NCI-H1930 (cell line): ENCODE measurements at places on chromosomes 2 and 18.

GRCh38 chr2:9654452-9655100, 23.8 kb upstream of the YWHAQ start:
- DNase-seq, result no peak

DNA sequence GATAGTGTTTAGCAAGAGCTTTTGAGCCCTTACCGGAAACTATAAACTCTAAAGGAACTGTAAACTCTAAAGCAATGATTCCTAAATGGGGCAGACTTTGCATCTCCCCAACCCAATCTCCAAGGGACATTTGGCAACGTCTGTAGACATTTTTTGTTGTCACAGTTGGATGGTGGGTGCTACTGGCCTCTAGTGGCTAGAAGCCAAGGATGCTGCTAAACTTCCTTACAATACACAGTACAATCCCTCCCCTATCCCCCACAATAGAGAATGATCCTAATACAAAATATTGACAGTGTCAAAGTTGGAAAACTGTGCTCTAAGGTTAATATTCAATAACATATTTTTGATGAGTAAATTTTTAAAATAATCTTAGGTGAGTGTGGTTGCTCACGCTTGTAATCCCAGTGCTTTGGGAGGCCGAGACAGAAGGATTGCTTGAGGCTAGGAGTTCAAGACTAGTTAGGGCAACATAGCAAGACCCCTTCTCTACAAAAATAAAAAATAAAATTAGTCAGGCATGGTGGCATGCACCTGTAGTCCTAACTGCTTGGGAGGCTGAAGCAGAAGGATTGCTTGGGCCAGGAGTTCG, 66.7 kb downstream of the PTPN4 start:
- DNase-seq, result no peak

DNA sequence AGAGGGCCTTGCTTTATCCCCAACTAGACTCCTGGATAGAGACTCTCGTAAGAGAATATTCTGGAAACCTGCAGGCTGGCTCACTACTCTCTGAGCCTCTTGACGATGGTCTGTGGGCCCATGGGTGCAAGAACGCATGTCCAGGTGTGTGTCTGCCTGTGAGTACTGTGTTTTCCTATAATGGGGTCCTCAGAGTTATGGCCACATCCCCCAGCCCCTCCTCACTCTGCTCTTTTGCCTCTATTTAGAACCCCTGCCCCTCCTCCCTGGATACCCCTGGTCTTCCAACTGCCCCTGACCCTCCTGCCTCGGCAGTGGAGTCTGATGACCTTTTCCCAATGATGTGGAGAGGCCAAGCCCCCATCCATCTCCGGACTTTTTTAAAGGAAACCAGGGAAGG, 148.1 kb downstream of the ZFP36L2 start:
- DNase-seq, result no peak

DNA sequence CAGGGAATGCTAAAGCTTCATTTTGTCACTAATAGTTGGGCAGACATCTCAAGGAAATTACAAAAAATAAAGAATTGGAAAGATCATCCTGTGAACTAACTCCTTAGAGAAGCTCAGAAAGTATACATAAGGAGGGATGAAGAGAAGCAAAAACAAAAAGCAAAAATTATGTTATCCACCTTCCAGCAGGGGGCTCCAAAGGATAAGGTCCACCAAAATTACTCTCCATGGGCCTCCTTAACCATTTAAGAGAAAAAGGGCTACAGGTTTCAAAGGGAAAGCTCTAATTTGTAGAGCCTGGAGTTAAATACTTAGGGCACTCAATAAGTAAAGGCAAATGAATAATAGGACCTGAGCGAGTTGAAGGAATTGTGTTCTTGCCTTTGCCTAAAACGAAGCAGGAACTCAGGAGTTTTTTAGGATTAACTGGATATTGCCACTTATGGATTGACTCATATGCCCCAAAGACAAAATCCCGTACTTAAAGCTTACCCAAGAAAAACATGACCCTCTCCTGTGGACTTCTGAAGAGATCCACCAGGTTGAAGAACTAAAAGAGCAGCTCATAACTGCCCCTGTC, 1167.9 kb downstream of the DSC3 start:
- no peak for DNase-seq

- DNase-seq, result no peak
Observed at GRCh38 chr2:41854227-41854626, 193.6 kb upstream of the PKDCC start.

DNA sequence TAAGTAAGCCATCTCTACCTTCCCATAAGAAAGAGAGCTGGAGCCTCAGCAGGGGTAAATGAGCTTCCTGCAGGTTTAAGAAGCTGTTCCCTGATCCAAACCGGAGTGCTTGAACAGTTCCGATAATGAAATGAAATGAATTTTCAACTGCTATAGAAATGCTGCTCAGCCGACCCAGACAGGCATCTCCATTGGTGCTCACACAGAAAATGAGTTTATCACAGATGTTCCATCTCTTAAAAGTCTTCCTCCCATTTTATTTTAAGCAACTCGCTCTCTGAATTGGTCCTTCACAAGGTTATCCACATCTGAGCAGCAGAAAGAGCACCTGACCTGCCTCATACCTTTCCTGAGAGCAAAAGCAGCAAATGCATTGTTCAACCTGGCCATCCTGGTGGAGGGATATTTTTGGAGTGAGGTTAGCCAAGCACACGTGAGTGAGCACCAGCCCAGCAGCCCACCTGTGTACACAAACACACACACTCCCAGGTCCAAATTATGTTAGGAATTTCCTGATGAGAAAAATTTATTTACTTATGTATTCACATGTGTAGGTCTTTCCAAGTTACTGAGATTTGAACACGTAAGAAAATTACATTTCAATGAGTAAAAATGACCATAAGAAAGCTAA, 42.2 kb upstream of the CCDC68 start:
- DNase-seq, result no peak

- no peak for DNase-seq
Observed at GRCh38 chr2:139281124-139281523, 500.9 kb upstream of the NXPH2 start.

DNA sequence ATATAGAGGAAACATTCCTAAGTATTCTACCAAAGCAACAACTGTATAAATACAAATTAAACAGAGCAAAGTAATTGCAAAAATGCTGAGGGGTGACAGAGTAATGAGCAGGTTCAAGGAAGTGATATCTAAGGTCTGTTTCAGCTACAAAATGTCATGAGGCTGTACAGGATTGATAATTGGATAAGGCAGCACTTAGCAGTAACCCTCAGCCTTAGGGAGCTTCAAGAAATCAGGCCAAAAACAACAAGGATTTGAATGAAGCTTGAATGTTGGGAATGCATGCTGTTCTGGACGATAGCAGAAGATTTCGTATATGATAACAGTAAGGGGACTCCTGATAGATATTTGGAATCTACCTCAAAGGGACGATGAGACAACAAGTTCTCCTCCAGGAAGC, 142.0 kb upstream of the MMADHC start:
- DNase-seq, result no peak

DNA sequence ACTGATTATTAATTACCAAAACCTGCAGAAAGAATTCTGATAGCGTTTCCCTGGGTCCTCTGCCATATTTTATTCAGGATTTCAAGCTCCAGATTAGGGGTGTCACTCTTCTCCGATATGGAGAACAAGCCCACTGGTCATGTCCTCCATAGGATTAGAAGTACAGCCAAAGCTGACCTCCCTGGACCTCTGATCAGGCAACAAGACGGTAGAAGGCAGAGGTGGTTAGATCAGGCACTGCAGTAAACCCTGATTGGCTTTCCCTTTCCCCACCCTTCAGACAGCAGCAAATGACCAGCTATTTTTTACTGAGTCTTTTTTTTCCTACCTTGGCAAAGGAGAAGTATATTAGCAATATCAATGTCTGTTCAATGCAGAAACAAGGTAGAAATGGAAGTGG, 37.7 kb downstream of the SPC25 start:
- no peak for DNase-seq

- DNase-seq, result no peak
Observed at GRCh38 chr2:10363861-10364610, 61.3 kb downstream of the HPCAL1 start.

DNA sequence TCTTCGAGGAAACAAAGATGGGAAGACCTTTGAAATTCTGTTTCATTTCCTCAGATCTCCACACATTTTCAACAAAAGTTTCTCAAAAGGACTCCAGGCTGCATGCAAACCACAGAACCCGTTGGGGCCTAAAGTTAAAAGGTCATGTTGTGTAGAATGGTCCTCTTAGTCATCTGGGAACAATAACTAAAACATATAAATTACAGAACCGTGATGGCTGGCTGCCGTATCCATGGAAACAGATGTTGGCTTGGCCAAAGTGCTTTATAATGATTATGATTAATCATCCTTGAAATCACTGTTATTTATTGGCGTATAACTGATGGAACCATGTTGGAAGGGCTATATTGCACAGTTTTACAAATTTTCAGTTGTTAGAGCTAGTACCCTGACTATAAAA, 182.8 kb upstream of the CRIM1 start:
- no peak for DNase-seq

GRCh38 chr18:10049747-10050146, 135.9 kb downstream of the VAPA start:
- DNase-seq, result no peak

DNA sequence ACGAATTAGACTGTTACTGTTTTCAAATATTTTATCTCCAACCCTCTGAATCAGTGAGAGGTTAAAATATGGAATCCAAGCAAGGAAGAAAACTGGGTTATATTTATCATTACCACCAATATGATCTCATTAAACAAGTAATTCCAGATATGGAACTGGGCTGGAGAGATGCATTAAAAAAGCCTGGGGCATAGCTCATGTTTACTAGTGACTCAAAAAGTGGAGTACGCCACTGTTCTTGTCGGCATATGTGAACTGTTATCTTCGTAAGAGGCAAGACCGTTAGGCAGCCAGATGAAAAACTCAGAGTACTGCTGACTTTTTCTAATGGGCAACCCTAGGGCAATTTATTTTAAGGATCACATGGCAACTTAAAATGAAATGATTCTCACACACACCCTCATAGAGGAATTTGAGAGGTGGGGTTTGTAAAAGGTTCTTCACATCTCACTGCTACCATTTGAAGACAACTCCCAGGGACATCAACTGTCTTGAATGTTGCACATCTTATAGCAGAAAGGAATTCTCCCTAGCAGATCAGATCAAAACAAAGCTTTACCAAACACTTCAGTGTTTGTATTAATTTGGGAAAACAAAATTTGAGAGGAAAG, 105.2 kb upstream of the TFCP2L1 start:
- DNase-seq, result no peak

- no peak for DNase-seq
Observed at GRCh38 chr2:81327911-81328310, 1023.4 kb upstream of the LRRTM1 start.

DNA sequence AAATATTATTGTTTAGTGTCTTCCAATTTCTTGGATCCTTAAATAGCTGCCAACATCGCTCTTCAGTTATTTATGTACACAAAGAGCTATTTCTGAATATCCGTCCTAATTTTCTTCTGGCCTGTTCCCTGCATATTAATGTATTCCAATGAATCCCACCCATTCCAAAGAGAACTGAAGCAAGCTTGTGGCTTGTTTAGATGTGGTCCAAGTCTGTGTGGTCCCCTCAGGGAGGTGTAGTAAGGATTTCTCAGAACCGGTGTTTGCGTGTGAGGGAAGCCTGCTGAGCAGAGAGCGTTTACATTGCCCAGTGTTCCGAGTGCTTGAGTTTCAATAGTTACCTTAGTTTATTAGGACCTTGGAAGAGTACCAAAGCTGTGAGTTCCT, 25.1 kb upstream of the IL1R1 start:
- no peak for DNase-seq

DNA sequence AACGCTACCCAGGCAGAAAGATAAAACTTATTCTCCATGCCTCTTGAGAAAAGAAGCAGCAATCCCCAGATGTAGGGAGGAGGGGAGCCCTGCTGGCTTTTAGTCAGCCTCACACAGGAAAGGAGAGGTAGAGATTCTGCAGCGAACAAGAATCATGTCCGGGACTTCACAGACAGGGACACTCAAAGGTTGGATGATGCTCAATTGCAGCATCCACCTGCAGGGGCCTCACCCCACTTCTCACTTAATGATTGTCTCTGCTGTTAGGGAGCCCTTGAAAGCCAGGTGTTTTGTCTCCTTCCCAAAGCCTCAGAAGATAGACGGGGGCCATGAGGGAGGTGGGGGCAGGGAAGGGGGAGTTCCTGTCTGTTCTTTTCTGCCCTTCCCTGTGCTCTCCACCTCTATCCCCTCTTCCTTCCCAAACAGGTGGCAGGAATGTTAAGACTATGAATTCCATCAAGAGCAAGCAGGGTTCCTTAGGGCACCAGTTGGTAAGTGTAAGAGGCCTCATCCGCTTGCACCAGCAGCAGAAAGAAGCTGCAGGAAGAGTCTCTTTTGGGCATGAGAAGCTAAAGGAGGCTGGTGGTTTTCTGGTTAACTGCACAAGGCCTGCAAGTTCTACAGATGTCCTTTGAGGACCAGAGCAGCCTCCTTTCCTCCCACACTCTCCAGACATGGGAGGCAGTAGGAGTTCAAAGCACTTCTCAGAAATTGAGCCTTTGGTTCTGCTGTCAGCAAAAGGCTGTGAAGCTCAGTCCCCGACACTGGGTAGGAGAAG, 154.7 kb upstream of the TNP1 start:
- no peak for DNase-seq

GRCh38 chr18:47036927-47037578, 1.6 kb upstream of the ELOA2 start:
- no peak for DNase-seq

- DNase-seq, result no peak
Observed at GRCh38 chr2:120604767-120605166, 130.9 kb upstream of the GLI2 start.

- no peak for DNase-seq
Observed at GRCh38 chr2:227404585-227405271, 17.0 kb upstream of the SCYGR1 start.
